ENCODE measurements at places on chromosomes 1 and 21. TPM values are rescaled to one million over a fixed set of nuclear protein-coding genes. Genes with fewer than 3 reads are reported as not detected.

DNA sequence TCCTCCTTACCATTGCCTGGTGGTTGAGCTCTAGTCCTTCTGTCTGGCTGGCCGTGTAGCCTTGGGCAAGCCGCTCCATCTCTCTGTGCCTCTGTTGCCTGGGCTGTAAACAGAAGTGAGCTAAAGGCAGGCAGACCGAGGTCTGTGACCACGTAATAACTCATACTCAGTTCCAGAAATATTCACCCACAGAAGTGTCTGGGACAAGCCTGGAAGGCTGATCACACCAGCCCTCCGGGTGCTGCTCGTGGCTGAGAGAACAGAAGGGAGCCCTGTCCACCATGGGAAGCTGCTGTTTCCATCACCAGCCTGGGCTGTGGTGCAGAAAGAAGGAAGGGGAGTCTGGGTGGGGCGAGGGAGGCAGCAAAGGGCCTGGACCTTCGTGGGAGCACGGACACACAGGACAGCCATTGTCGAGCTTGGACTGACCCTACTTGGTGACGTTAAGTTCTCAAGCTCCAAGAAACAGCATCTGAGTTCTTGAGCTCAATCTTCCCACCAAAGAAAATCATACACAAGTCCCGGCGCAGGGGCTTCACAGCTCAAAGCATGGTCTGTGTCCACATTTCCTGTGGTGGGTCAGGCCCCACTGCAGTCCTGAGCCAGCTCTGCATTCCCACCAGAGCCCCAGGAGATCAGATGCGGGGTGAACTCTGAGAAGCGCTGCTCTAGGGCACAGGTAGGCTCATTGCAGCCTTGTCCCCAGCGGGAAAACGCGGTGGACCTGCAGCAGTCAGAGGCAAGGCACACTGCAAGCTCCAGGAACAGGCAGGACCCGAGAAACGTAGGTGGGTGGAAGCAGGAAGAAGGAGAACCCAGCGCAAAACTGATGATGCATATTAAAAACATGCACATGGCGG lies 61.8 kb downstream of the RUNX3 start:
- peaks cover 89% of the 10 kb centered on the region for H3K27me3 ChIP-seq
- DNase-seq: no peak
- H3K4me3 ChIP-seq: no peak overlapping the region
- H3K27ac ChIP-seq: no peak overlapping the region
- no peaks in the 10 kb centered on the region for H3K36me3 ChIP-seq

- no peaks in the 10 kb centered on the region for H3K36me3 ChIP-seq
- peaks cover 11% of the 10 kb centered on the region for H3K4me1 ChIP-seq
- no peak within 1 kb of the TSS for H3K27ac ChIP-seq
- DNase-seq: no peak
- H3K4me3 ChIP-seq: peak within 1 kb of the TSS; percentile 49
Observed at GRCh38 chr1:37634244-37634991, at the start of gene RSPO1. RSPO1 (minus strand) TSS chr1:37634892; CDS start chr1:37629661, 5,231 bp downstream.

The IFNLR1 gene
- 2.0 TPM for total RNA-seq

The ABCA4 gene
- 0.11 TPM for total RNA-seq

The PCAT6 gene
- total RNA-seq: 1.0 TPM

The SUMO3 gene
- total RNA-seq: 75.5 TPM

All from left ventricle myocardium inferior (tissue), 1 donor.